ENCODE measurements at places on chromosomes 12 and 14.

DNA sequence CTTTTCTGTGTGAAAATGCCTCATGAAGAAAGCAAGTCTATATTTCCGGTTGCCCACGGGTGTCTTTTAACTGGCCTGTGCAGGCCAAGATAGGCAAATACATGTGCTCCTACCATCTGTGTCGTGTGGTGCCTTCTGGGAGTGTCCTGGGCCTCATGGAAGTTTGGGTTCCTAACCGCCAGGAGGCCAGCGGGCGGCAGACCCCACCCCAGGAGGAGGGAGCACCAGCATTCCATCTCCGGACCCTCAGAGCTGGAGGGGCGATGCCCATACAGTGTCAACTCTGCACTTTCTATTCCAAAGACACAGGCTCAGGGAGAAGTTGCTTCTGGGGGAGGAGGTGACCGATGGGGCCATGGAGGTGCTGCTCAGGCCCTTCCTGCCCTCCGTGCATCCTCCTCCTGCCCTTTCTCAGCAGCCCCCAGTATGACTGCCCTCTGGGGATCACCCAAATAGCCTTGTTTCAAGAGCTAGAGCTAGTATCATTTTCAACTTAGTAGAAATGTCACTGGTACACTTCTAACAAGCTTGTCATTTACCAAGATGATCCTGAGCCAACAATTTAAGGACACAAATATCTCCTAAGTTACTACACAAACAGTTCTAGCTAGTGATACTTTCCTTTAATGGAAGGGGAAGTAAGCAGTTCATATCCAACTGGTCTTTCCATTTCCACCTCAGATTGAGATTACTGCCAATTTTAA, 17.8 kb downstream of the CCDC92 start:
- no peak for DNase-seq

DNA sequence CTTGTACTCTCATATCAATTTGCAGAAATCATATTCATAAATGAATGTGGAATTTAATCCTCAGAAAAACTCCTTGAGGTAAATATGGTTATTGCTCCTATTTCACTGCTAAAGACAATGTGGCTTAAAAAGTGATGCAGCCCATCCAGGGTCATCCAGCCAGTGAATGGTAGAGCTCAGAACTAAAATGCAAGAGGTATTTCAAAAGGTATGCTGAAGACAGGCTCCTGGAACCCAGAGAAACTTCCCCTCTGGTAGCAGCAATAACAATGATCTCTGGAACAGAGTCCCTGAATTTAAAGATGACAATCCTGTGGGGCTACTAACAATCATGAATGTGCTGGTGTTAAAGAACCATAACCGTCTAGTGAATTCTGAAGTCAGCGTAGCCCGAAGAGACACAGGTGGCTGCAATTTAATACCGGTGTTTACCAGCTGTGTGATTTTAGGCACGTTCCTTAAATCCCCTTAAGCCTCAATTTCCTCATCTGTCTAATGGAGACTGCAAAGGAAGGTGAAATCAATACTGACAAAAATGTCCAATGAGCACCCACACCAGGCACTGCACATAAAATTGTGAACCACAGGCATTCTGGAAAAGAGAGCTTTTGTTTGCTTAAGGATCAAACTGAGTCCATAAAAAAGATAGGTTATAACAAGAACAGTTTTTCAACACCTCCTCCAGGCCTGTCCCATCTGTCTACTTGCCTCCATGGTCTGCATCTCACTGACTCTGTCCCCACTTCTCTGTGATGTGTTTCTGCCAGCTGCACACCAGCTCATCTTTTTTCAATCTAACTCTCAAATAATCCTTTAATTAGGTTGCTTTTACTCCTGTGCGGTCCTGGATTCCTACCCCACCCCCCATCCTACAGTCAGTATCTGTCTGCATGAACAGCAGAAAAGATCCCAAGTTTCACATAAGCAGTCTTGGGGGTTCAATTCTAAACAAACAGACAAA, 10.5 kb downstream of the TM7SF3 start:
- no peak for DNase-seq

DNA sequence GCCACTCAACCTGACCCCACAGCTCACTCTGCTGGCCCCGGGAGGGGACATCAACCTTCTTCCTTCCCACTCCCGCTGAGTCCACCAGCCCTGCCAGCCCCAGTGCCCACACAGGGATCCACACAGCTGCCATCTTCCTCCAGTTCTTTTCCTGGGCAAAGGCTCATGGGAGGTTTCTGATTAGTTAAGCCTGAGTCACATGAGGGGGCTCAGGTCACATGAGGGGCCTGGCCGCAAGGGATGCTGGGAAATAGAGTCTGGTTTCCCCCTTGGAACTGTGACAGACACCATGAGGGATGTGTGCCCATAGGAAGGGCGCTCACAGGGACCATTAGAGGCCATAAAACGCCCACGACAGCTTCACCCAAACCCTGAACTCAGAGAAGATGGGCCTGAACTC, 228.7 kb upstream of the SFSWAP start:
- no peak for DNase-seq

DNA sequence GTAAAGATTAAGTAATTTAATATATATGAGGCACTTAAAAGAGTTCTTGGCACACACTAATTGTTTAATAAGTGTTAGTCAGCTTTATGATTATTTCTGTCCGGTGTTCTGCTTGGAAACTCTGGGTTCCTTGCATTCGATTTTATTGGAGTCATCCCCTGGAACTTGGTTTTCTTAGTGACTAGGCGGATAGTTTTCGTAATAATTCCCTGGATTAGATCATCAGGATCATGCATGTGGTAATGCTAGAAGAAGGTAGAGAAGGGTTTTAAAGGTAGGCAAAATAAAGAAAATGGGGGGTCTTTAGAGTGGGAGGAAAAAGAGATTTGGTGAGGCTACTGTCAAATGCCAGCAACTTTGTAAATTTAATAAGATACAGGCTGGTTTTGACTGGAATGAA, 88.4 kb downstream of the MYF5 start:
- no peak for DNase-seq

GRCh38 chr14:104659764-104660523, 29.5 kb upstream of the INF2 start:
- no peak for DNase-seq

DNA sequence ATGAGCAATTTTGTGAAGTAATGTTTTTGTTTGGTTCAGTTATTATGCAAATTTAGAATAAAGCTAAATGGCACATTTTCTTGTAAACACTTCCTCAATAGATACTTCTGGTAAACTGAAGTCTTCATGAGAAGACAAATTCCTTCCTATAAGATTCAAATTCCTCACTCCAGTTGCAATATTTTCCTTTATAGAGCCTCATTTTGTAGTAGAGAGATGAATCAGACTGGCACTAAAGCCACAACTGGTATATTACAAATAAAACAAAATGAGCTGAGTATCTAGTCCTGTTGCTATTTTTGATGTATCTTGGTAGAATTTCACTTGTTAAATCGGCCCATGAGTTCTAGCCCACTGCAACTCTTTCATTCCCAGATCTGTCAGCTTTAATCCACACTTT, 5.5 kb downstream of the LGR5 start:
- no peak for DNase-seq

GRCh38 chr12:68397566-68398158, 65.5 kb upstream of the MDM1 start:
- DNase-seq, result no peak

- DNase-seq, result no peak
Measured at GRCh38 chr12:96208346-96208745, 14.2 kb downstream of the ELK3 start.

- no peak for DNase-seq
Measured at GRCh38 chr12:43115441-43116160, 436.4 kb downstream of the ADAMTS20 start.

- peak; percentile 19 for DNase-seq
Measured at GRCh38 chr14:24339284-24340151, at the start of gene RIPK3. Gene RIPK3, minus strand, starts transcription at chr14:24339991. Its CDS starts 165 bp downstream, at chr14:24339826.

DNA sequence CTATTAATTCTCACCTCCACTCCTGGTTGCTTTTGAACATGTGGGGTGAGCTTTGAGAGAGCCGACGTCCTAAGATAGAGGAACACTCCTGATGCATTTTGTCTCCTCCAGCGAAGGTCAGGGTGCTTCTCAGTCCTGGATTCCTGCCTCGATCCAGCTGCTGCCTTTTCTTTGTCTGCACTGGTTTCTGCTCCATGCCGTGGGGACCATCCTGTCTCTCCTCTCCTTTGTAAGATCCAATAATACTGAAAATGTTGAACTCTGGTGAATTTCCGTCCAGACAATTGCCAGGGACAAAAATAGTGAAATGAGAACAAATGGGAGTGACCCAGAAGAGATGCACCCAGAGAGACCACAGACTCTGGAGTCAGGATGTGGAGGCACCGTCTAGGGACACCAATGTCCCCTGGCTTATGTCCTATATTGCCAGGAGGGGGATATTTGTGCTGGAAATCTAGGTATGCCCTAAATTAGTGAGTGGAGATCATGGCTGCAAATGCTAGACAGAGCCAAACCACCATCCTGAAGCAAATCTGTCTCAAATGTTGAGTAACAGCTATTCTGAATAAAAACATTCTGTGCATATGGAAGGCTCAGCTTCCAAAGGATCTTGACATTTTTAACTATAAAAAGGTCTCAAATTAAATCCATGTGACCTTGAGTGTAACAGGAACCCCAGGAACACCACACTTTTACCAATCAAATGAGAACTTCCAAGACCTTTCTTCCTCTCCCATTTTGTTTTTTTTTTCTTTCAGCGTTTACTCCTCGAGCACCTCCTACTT, 170.9 kb downstream of the PPM1H start:
- no peak for DNase-seq

DNA sequence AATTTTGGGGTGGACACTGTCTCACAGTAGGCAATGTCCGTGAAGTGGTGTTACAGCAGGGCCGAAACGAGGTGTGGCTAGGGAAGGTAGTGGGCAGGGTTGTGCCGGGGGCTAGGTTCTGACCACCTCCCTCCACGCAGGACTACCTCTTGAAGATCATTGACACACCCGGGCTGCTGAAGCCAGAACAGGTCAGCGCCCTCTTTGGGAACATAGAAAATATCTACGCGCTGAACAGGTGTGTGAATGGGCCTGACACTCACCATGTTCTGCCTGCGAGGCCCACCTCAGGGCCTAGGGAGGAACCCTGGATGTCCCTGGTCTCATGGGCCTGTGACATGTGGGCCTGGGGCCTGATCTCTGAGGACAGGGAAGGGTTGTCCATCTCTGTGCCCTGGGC, 24.6 kb downstream of the PLEKHG3 start:
- DNase-seq, result no peak

- no peak for DNase-seq
Measured at GRCh38 chr12:2510045-2510444, 284.7 kb upstream of the FKBP4 start.

- no peak for DNase-seq
Measured at GRCh38 chr12:62588916-62589315, 122.3 kb downstream of the MON2 start.

- DNase-seq, result peak; percentile 73
Measured at GRCh38 chr12:2003676-2004112, 563 bp downstream of the DCP1B start.

DNA sequence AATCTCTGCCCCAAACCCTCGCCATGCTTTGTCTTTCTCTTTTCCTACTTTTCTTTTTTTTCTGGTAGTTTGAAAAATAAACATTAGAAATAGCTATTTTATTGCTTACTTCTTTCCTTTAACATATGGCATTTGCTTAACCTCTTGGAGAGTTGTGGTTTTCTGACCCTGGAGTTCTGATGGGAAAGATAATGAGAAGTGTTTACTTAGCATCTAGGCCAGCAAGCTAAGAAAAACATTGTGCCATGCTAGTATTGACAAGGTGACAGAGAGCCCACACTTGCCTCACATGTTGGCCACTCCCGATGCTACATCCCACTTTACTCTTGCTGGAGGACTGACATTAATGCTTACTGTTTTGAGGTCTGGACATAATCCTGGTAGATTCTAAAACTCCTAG, 886.2 kb downstream of the DIO2 start:
- peak; percentile 98 for DNase-seq

DNA sequence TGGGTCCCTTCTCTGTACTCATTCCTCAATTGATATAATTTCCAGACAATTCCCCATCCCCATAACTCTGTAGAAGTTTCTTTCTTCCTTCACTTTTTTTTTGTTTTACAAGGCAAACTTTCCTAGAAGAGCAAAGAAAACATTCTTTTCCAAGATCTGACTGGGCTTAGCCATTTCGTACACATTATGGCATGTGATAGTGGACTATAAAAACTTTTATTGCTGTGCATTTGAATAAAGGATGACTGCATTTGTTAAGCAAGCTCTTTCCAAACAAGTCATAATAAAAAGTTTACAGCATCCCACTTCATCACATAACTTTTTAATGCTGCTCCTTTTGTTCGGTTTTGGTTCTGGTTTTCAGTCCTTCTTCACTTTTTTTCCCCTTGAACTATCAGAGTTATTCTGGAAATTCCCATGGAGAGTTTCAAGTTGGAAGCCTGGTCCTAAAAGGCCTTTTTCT, 231.0 kb upstream of the HMGA2 start:
- DNase-seq, result no peak

DNA sequence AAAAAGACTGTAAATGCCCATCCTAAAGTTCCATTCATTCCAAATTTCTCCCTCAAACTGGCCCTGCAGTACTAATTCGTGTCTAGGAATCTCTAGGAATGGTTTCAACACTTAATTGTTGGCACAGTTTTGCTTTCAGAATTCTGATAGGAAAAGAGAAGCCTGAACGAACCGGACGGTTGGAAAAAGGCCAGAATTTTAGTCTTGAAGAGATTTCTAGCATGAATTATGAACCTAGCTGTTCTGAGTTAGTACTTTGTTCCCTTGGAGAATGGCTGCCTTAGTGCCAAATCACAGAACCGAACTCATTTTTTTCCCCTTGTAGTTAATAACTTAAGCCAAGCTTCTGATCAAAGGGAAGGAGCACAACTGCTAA, 262.6 kb downstream of the ADAMTS20 start:
- DNase-seq, result no peak

DNA sequence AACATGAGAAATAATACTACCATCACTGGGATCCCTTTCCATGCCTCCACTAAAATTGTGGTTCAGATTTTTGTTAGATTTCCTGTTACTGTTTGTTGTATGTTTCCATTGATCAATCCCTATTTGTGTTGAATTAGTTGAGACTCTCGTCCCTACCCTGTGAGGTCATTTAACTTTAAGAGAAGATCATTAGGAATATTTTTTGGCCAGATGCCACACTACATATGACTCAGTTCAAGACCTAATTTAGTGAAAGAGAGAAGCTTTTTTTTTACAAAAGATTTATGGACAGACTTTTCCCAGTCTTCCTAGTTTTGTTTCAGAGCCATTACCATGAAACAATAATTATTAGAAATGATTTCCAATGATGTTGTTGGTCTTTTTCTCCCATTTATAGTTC, 35.5 kb downstream of the CPSF6 start:
- DNase-seq, result no peak

- no peak for DNase-seq
Measured at GRCh38 chr12:123713398-123713797, 1.2 kb downstream of the ATP6V0A2 start.
